ENCODE measurements at places on chromosomes 6 and 20. TPM values are rescaled to one million over a fixed set of nuclear protein-coding genes. Genes with fewer than 3 reads are reported as not detected.

DNA sequence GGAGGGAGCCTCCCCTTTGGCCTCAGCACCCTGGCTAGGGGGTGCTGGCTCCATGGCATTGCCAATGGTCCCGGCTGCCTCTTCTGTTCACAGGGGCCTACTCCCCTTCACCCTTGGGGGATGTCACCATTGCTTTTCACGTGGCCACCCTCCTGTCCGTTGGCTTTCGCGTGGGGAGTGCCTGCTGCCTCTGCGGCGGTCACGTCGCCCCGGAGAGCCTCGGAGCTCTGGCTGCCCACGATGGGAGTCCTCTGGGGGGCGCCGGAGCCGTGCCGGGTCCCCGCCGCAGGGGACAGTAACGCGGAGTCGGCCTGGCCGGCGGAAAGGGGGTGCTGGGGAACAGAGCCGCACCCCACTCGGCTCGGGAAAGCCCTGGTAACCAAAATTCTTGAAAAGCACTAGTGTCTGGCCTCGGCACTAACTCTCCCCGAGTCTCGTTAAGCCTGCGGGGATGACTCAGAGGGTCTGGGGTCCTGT is 661 bp upstream of the HEBP2 start:
- peak overlapping the region; percentile 43 for H3K4me3 ChIP-seq
- DNase-seq: peak; percentile 46
- peaks cover 18% of the 10 kb centered on the region for H3K4me1 ChIP-seq

DNA sequence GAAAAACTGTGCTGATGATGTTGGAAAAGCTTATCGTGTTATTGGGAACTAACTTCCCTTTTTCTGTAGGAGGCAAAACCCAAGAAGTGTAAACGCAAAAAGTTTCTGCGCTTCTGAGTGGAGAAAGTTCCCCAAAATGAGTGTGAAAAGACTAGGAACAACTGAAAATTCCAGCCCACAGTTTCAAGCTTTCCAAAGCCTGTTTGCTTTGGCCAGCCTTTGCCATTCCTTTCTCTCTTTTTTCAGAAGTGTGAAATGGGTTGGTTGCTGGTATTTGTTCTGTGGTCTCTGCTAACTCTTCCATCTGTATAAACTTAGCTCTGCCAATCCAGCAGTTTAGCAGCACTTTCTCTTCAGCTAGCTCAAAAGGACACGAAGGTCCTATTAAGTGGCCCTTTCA is 491.3 kb downstream of the MAFB start:
- no peaks in the 10 kb centered on the region for H3K36me3 ChIP-seq

DNA sequence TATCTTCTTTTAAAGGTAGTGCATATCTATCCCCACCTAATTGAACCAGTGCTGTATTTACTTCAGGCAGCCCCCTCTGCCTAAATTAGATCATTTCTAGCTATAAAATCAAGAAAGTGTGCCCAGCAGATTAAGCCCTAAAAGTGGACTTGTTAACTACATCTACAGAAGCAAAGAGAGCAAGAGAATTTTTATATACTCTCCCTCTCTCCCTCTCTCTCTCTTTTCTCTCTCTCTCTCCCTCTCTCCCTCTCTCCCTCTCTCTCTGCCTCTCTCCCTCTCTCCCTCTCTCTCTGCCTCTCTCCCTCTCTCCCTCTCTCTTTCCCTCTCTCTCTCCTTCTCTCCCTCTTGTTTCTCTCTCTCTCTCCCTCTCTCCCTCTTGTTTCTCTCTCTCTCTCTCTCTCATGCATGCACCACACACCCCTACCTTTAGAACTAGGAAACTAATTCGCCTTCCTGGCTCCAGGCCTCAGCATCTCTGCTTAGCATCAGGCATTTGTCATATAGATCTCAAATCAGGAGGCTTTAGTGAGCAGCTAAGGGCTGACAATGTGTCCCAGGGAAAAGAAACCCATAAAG is 71.4 kb downstream of the FOXA2 start:
- peak overlapping the region; percentile 84 for H3K27ac ChIP-seq
- H3K36me3 ChIP-seq: no peaks in the 10 kb centered on the region
- DNase-seq: no peak
- H3K4me3 ChIP-seq: no peak overlapping the region

GRCh38 chr20:57876163-57876562 is 166.3 kb upstream of the PMEPA1 start:
- DNase-seq: no peak
- H3K4me3 ChIP-seq: no peak overlapping the region
- no peaks in the 10 kb centered on the region for H3K4me1 ChIP-seq
- no peaks in the 10 kb centered on the region for H3K27me3 ChIP-seq
- H3K27ac ChIP-seq: no peak overlapping the region

- H3K27ac ChIP-seq: no peak overlapping the region
- no peaks in the 10 kb centered on the region for H3K36me3 ChIP-seq
- H3K4me3 ChIP-seq: no peak overlapping the region
- DNase-seq: no peak
- no peaks in the 10 kb centered on the region for H3K27me3 ChIP-seq
Observed at GRCh38 chr6:9404351-9405146, 969.2 kb upstream of the SLC35B3 start.

DNA sequence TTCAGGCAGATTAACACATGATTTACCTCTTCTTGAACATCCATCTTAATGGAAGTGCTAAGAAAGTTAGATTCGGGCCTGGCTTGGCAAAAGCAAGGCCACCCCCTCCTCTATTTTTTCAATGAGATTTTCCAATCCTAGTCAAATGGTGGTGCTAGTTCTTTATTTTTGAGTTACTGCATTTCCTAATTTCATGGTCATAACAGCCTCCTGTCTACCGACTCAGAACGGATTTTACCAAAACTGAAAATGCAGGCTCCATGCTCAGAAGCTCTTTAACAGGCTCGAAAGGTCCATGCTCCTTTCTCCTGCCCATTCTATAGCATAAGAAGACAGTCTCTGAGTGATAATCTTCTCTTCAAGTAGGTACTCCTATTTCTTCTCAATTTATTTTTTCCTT is 117.2 kb upstream of the ESR1 start:
- H3K4me3 ChIP-seq: no peak overlapping the region
- no peaks in the 10 kb centered on the region for H3K4me1 ChIP-seq
- DNase-seq: no peak
- H3K27me3 ChIP-seq: no peaks in the 10 kb centered on the region
- no peaks in the 10 kb centered on the region for H3K36me3 ChIP-seq

DNA sequence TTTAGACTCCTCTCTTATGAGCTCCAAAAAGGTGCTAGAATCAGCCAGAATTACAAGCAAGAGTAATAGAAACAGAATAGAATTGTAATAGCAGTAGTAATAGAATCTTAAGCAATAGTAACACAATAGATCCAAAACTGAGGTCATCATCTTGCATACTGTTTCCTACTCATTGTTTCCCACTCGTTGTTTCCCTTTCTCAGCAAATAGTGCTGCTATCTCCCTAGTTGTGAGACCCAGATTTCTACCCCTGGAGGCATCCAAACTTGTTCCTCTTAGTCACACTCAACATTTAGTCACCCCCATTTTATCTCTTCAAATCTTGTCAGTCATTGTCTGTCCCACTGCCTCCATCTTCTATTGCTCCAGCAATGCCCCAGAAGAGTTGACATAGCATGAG is 356.9 kb upstream of the MARCKS start:
- H3K4me3 ChIP-seq: no peak overlapping the region
- no peaks in the 10 kb centered on the region for H3K4me1 ChIP-seq
- no peaks in the 10 kb centered on the region for H3K36me3 ChIP-seq
- DNase-seq: no peak
- H3K27ac ChIP-seq: no peak overlapping the region

DNA sequence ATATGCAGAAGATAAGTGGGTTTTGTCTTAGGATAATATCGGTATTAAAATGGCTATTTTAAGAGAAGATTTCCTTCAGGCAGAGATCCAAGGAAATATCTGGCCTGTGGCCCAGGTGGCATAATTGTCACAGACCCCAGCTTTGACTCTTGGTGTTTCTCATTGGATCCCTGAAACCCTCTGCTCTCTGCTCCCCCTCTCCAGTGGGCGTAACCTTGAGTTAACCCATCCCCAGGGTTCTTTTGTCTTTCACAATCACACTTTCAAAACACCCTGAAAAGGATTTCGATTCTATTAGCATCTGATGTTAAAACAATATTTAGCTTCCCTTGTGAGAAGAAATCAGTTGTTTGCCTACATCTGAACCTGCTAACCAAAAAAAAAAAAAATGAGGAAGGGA is 7.2 kb downstream of the SSTR4 start:
- H3K36me3 ChIP-seq: no peaks in the 10 kb centered on the region
- peaks cover 4% of the 10 kb centered on the region for H3K27me3 ChIP-seq

The MGME1 gene
- total RNA-seq: 3.0 TPM

The SYTL3 gene
- total RNA-seq: 1.3 TPM

The RBM39 gene
- 264 TPM for total RNA-seq
